ENCODE measurements at places on chromosomes 6 and 20.

- DNase-seq: no peak
Observed at GRCh38 chr20:4916971-4917881, 84.1 kb downstream of the SLC23A2 start.

- no peak for DNase-seq
Observed at GRCh38 chr6:77451466-77451865, 11.8 kb downstream of the HTR1B start.

DNA sequence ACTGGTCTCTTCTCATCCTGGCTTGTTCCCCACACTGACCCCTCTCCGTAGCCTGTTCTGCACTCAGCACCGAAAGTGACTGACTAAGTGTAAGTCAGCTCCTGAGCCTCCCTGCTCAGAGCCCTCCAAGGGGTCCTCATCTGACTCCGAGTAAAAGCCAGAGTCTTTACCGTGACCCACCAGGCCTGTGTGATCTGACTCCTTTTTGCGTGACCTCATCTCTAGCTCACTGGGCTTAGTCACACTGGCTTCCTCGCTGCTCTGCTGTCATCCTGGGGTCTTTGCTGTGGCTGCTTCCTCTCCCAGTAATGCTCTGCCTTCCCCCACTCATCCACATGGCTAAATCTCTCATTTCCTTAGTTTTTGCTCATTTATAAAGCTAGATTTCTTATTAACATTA is 116.6 kb downstream of the PLCB4 start:
- no peak for DNase-seq

GRCh38 chr6:84953111-84953755 is 188.8 kb upstream of the TBX18 start:
- DNase-seq: no peak

DNA sequence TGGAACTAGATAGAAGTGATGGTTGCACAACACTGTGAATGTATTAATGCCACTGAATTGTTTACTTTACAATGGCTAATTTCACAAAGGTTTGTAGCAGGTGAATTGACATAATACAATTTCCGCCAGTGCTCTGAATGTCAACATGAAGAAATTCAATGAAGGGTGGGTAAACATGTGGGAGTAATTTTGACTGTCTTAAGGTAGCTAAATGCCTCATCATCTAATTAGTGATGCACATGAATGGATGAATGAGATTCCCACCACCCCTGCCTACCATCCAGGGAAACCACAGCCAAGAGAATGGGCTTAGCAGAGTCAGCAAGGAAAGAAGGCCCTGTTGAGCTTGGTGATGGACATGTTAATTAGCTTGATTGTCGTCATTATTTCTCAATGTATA is 275.3 kb downstream of the ALDH8A1 start:
- no peak for DNase-seq

DNA sequence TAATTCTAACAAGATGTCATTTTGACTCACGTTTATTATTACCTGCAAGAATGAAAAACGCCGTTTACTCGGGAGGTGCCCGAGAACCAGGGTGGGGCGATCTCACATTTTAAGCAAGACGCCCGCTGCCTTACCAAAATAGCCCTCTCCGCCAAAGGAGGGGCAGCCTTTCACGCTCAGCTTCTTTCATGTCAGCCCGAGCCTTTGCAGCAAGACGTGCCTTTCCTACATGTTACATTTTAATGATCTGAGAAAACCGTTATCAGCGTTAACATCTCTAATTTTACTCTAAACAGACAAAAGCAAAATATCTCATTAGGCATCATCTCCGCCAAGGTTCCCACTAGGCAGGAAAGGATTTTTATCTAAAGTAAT is 2.0 kb downstream of the BACH2 start:
- no peak for DNase-seq

DNA sequence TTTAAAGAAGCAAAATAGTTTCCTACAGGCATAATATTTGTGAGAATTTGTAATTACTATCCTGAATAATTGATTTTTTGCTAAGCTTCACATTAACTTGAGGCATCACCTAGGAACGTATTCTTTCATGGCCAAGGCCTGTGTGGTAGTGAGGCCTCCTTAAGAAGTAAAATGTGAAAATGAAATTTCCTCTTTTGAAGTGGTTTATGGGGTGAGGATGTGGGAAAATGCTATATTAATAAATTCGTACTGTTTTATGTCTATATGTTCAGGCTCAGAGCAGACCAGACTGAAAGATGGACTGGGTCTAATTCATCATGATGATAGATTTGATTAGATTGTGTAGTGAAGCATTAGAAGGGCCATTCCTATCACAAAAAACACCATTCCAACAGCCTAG is 33.1 kb downstream of the MYLIP start:
- DNase-seq: no peak

DNA sequence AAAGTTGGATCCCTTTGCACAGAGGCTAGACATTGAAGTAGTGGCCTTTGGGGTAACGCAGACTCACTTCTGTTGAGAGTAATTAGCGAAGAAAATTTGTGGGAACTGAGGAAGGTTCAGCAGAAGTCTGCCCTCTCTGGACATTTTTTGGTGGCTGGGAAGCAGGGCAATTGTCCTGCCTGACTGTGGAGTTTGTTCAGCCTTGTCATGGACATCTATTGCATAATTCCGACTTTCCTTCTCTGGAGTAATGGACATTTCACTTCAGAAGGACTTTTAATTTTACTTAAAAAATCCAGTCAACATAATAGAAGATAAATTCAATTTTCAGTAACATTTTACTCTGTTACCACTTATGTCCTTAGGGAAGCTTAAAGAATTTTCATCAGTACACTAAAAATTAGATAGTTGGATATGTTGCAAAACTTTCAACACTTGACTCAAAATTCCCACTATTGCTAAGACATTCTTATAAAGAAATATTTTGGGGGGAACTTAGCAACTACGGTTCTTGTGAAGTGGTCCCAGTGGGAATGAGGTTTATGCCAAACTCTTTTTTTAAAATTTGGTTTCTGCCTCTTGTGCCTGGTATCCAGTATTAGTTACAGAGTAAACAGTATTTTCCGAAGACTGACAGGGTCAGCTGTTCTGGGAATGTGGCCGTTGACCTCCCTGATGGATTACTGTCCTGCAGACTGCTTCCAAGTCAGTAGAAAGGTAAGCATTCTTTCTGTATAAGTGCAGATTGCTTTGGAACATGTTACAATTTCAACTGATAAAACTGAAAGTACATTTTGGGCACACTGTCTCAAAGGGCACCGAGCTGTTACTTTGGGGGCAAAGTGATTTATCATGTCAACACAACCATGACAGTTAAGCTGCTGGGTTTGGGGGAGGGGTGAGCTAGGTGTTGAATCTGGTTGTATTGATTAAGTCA is 100.6 kb upstream of the MLIP start:
- peak; percentile 84 for DNase-seq

- no peak for DNase-seq
Observed at GRCh38 chr6:7647504-7647903, 57.5 kb downstream of the SNRNP48 start.

DNA sequence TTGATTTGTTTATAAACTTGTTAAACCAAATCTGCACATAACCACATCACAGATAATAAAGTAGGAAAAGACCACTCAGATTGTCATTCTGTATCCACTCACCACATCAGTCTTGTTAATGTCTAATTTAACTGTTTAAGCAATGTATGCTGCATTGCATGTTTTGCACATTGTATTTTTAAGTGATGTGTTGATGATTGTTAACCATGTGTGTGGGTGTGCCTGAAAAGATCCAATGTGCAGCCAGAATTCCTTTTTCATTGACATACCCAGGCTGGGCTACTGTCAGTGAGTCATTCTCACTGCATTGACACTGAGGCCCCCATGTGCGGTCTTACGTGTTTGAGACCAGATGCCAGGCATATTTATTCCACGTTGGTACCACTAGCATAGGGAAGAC is 167.3 kb downstream of the TRMT11 start:
- no peak for DNase-seq

DNA sequence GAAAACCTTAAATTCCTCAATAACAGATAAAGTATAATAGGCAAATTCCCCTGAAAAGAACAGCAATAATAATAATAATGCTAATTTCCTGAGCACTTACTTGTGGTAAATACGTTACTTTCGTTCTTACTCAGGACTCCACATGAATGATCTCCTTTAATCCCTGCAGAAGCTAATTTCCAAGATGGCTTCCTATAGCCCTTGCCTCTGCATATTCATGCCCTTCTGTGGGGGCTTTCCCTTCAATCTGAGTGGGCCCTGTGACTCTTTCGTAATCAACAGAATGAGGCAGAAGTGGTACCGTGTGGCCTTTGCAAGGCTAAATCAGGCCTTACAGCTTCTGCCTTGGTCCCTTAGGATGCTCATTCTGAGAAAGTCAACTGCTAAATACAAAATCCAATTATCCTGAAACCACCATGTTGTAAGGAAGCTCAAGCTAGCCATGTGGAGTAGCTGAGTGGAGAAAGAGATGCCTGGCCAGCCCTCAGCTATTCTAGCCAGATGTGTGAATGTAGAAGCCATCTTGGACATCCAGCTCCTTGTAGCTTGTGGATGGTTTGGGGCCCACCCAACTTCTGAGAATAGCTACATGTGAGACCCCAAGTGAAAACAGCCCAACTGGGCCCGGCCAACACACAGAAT is 50.5 kb downstream of the MCUR1 start:
- DNase-seq: no peak

GRCh38 chr6:143545165-143545564 is 33.6 kb upstream of the FUCA2 start:
- DNase-seq: no peak

GRCh38 chr6:106118835-106119431 is 32.8 kb downstream of the PRDM1 start:
- DNase-seq: no peak

GRCh38 chr6:156658966-156659821 is 118.0 kb upstream of the ARID1B start:
- DNase-seq: no peak

DNA sequence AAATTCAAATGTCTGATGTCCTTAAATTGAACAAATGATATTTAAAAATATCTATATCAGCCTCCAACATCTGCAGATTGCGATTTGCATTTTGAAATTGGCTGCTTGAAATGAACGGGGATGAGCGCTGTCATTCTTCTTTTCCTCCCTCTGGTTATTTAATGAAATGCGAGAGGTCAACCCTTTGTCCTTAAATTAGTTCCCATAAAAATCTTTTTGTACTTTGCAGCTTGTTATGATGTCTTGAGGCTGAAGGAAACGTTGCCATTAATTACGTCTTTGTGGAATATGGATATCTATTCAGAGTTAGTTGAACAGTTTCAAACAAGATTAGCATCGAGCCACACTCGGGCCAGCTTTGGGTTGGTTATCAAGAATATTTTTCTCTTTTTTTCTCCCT is 140.0 kb downstream of the LINC00237 start:
- no peak for DNase-seq

DNA sequence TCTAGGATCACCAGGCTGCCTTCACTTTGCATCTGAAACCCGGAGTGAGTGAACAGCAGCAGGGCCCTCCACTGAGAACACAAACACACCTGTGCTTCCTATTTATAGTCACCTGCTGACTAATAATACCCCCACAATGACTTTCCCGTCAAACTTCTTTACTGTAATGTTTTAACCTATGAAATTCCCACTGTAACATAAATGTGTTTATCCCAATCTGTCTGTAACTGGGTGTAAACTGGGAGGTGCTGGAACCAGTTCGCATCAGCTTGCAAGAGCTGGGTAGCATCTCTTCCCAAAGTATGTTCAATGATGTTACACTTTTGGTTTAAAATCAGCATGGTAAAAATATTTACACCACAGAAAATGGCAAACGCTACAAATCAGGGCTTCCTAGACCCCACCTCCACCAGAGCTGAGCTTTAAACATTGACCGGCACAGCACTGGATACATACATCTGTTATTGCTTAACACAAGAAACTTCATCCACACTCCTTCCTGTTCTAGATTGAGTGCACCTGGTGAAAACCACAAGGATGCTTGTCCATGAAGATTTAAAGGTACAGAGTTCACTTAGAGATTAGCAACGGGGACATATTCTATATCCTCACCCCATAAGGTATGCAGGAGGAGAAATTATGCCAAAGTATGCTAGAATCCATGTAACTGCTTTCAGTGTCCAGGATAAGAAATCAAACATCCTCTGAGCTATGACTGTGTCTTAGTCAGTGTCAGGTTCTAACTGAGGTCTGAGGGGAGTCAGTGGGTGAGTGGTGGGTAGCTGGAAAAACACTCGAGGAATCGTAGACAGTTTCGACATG is 79.0 kb downstream of the ALDH8A1 start:
- peak; percentile 15 for DNase-seq

DNA sequence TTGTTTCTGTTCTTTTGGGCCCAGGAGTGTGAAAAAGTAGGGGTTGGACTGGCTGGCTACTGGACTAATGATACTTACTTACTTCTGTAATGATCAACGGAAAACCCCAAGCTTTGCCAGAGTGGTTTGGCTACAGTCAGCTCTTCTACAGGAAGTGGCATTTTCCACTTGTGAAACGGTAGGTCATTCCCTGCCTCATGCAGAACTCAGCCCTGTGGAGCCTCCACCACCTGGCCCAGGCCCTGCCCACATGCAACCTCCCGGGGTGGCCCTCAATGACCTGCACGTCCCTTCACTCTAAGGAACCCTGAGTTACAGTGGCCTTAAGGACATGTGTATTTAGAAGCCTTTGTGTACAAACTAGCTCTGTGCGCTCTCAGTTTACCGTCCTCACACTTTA is 140.4 kb downstream of the DTNBP1 start:
- DNase-seq: peak; percentile 14

DNA sequence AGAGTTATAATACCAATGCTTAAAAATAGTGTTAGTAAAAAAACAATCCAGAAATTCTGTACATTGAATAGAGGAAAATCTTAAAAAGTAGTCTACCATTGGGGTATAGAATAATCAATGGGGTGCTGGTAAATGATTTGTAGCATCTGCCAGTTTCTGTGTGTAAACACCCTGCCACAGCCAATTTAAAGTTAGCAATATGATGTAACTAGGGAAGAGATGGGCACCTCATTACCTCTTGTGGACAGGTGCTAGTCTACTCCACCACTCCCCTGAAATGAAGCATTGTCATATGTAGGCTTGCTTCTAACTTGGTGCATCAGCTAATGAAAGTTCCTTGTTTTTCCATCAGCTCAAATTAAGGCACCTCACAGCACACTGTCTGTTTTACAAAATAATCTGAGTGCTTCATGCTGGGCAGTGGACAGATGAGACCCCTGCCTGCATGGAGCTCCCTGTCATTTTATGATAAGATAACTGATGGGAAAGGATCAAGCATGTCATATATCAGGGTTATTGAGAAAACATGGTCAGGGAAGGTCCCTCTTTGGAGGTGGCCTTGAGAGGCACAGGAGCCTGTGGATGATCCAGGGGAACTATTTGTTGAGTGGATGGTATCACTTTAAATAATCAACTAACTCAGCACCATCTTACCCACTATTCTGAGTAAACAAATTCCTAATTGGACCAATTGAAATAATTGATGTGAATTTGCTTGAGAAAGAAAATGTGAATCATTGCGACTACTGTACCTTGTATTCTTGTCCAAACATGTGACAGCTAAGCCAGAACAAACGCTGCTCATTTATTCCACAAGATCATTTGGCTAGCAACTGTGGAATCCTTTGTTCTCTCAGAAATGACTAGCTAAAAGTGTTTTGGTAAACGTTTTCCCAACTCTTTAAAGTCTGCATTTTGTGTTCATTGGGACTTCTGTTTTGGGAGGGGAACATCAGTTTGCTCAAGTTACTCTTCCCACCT is 45.9 kb upstream of the CSE1L start:
- DNase-seq: no peak
